ENCODE measurements at places on chromosomes 16 and 17.

DNA sequence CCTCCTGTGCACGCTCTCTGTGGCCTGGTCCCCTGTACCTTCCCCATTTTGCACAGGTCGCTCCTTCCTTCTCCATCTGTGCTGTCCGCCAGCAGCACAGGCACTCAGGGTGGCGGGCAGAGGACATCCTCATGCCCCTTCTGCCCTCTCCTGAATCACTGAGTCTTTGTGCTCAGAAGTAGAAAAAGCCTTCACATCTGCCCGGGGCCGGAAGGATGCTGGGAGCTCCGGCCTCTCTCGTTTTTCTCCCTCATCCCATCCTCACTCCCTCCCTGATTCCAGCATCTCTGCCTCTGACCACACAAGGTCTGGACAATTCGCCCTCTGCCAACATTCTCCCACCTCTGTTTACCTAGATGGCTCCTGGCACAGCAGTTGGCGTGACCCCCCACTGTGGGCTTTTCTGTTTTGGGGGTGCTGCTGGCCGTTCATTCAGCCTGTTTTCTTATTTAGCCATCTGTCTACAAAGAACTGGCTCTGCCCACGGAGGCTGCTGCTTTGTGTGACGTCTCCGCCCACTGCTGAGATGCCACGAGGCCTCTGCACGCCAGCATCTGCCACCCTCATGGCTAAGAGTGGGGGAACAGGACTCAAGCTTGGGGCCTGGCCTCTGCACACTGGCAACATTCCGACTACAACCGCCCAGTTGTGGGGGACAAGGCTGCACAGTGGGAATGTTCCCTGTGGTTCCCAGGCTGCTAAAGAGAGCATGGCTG lies 36.7 kb downstream of the SEC14L5 start:
- DNase-seq, result peak; percentile 81

DNA sequence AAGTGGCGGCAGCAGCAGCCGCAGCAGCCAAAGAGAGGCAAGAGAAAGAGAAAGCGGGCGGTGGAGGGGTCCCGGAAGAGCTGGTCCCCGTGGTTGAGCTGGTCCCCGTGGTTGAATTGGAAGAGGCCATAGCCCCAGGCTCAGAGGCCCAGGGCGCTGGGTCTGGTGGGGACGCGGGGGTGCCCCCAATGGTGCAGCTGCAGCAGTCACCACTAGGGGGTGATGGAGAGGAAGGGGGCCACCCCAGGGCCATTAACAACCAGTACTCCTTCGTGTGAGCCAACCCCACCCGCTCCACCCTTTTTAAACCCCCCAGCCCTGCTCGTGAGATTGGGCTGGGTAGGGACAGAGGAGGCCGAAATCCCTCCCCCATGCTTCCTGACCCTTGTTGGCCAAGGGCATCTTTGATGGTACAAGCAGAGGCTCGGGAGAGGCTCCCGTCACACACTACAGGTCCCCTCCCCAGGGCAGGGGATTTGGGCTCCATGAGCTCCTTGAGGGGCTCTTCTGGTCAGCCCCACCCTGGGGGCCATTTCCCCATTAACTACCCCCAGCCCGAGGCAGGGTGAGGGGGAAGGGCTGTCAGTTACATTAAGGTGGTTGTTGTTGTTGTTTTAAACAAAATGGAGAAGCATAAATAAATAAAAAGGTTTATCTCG lies 4.6 kb upstream of the ATP2A1 start:
- DNase-seq, result no peak

GRCh38 chr17:69058165-69058564 lies 2.6 kb downstream of the ABCA9 start:
- DNase-seq, result no peak

DNA sequence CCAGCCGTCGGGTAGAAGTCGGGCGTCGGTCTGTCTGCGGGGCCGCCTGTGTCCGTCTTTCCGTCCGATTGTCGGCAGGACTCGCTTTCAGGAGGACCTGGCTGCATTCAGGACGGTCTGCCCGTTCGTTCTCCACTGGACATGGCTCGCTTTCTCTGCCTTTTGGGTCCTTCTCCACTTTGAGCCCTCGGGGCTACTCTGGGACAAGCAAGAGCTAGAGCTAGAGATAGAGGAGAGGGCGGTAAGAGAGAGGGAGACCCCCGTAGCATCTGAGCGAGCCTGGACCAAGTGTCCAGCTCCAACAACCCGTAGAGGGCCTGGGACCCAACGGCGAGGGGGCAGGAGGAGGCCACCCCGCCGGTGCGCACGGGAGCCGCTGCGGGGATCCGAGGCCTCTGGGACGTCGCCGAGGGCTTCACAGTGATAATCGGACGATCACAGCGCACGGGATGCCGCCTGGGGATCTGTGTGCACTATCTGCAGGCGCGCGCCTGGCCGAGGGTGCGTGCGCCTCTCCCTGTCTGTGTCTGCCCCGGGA lies 4.5 kb downstream of the TBX4 start:
- no peak for DNase-seq

DNA sequence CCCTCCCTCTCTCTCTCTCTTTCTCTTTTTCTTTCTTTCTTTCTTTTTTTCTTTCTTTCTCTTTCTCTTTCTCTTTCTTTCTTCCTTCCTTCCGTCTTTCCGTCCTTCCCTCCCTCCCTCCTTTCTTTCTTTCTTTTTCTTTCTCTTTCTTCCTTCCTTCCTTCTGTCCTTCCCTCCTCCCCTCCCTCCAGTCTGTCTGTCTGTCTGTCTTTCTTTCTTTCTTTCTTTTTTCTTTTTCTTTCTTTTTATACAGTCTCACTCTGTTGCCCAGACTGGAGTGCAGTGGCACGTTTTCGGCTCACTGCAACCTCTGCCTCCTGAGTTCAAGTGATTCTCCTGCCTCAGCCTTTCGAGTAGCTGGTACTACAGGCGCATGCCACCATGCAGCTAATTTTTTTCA lies 14.4 kb downstream of the CA4 start:
- no peak for DNase-seq

DNA sequence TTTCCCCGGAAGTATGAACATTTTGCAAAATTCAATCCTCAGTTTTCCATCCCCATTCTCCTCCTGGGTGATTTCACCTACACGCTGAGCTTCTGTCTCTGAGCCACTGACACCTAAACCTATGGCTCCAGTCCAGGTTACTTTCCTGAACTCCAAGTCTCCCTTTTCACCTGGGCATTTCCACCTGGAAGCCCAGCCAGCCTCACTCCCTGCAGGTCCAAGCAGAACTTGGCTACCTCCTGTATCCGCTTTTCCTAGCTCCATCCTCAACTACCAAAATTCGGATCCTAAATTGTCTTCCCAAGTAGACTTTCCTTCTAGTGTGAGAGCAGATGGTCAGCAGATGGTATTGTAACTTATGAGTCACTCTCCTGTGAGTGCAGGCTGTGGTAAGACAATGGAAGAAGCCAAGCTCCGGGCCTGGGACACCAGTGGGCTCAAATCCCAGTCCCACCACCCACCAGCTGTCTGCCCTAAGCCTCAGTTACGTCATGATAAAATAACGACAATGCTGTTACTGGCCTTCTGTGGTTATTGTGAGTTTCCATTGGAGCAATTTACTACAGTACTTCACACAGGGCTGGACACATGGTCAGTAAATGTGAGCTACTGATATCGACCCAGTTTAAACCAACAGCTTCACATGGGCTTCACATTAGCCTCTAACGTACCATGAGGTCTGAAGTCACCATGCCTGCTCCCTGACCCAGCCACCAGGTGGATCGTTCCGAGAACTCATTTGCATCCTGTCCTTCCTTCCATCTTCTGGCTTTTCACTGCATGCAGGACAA lies 33.3 kb downstream of the PECAM1 start:
- DNase-seq, result peak; percentile 20

DNA sequence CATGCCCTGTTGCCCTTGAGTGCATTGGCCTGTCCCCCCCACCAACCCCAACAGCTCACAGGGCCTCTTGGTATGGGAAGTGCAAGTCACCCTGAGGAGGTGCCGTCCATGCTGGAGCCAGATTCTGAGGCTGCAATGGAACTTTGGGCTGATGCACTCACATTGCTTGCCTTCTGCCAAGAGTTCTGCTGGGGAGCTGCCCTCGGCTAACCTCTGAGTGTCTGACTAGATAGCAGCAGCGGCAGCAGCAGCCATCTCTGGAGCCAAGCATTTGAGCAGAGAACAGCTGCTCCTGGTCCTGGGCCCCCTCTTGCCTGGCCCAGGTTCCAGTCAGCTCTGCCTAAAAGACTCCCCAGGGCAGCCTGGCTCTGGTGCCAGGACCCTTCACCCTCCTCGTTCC lies 61.5 kb downstream of the GNAO1 start:
- no peak for DNase-seq

DNA sequence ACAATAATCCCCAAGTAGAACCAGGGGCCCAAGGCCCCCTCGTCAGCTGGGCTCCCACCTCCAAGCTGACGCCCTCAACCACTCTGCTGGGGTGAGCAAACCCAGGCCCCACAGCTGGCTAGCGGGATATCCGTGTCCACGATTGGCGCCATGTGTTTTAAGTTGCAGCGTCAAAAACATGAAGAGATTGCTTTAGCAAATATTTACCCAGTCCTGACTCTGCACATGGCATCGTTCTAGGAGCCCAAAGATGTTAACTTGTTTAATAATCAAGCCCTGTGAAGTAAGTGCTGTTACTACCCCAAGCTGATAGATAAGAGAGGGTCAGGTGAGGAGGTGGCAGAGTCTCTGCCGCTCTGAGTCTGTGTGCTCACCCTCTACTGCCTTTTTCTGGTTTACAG lies 344 bp upstream of the SEPTIN12 start:
- DNase-seq, result no peak

DNA sequence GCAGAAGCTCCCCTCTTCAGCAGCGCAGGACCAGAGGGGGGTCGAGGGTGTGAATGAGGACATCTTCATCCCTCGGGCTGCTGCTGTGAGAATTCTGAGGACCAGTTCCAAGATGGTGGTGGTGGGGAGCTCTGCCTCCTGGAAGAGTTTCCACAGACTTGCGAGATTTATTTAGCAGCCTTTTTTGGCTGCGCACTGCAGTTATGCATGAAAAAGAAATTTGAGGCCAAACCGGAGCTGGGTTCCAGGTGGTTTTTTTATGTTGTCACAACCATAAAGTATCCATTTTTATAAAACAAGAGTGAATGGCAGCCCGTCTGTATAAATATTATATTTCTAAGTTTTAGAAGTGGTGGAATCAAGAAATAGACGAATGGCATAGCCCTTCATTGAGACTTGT lies 76.9 kb upstream of the CLEC18A start:
- no peak for DNase-seq

GRCh38 chr17:56779898-56780777 lies 53.6 kb downstream of the C17orf67 start:
- peak; percentile 64 for DNase-seq

DNA sequence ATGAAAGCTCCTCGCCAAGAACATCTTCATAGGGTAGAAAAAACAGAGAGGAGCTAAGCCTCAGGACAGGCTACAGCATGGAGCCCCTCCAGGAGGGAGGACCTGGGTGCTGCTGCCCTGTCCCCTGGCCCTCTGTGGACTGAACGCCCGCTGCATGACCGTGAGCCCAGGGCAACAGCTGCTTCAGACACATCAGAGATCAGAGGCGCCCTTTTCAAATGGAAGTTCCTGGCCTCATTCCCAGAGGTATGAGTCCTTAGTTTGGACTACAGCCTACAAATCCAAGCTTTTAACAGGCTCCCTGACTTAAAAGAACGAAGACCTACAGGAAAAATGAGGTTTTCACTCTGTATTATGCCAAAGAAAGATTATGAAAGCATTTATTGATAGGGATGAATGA lies 48.5 kb downstream of the ZNF18 start:
- DNase-seq, result peak; percentile 32

GRCh38 chr17:63431939-63432804 lies 13.9 kb downstream of the CYB561 start:
- DNase-seq, result no peak

DNA sequence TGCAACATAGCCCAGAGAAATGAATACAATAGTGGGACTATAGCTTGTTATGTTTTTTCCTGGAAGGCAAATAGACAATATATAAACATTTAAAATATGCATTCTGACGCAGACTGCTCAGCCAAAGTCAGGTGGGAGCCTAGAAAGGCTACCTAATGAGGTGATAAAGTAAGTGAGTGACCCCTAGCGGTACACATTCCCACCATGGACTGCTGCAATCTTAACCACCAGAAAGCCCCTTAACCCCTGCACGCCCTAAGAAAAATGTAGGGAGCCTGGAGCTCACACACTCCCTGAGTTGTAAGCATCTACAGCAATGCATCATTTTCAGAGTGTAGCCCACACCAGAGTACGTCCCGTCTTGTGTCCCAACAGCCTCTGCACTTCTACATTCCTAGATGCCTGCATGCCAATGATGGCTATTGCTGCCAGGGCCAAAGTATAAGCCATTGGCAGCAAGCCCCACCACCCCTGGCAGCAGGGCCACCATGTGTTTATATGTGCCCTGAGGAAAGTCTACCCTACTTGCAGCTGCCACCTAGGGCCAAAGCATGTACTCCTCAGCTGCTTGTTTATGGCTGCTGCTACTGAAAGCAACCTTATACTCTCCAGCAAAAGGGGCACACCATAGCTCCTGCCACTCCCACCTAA lies 127.6 kb downstream of the KIF2B start:
- DNase-seq, result no peak

DNA sequence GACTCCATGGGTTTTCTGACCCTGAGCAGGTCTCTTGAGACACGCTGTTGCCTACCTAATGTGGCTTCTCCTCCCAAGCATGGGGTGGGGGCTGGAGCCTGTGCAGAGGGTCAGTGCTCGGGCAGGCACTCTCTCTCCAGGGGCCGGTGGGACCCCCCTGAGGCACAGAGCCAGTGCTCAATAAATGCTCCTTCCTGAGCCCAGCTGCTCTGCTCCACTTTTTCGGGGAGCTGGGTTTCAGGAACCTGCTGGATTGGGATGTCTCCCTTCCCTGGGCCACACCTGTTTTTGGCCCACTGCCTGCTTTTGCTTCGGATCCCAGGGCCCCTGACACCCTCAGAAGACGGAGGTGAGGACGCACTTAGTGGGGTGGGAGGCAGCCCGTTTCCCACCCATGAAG lies 1.3 kb upstream of the TRIM65 start:
- no peak for DNase-seq

GRCh38 chr16:55062442-55062841 lies 131.8 kb downstream of the IRX5 start:
- DNase-seq, result no peak

- no peak for DNase-seq
Observed at GRCh38 chr16:81491541-81492188, 47.1 kb downstream of the CMIP start.

GRCh38 chr17:41561554-41561953 lies 10.3 kb downstream of the KRT9 start:
- no peak for DNase-seq

DNA sequence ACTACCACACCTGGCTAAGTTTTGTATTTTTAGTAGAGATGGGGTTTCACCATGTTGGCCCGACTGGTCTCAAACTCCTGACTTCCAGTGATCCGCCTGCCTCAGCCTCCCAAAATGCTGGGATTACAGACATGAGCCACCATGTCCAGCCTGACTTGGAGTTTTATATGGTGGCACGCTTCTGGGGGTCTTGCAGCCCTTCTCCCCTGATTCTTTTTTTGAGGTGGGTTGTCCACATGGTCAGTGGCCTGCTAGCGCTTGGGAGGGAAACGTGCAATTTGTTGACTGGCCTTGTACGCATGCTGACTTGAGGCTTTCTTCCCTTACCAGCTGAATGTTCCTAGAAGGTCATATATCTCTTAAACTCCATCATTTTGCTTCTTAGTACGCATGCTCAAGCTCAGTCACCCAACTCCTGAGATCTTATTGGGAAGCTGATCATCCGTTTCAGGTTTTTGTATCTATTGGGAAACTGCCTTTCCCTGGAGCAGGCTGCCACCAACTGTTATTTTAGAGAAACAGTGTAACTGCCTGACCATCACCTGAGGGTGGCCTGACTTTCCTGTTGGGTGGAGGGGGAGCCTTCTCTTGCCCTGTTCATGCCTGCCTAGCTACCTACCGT lies 13.7 kb upstream of the LDHD start:
- DNase-seq, result no peak

Measured in pons (tissue), 1 donor.